Dorsolateral prefrontal cortex (tissue), 122 donors: ENCODE measurements at places on chromosomes 1 and 21.

- no peak for DNase-seq
Observed at GRCh38 chr1:168079761-168080160, 57.0 kb downstream of the GPR161 start.

GRCh38 chr21:41366522-41367151 lies 4.8 kb downstream of the MX2 start:
- DNase-seq = no peak

DNA sequence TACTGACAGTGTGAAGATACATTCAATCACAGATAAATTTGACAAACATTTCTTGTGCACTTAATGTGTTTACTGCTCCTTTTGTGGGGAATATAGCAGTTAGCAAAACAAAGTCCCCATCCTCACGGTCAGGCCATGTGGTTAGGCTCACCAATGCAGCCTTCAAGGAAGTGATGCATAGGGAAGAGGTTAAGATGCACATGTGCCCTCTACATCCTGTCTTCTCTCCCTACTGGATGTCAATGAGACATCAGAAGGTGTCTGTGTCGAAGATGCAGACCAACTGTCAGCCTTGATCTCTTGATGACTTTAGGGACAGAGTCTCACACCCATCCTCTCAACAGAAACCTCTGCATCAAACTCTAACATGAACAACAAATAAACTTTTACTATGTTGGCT lies 78.7 kb downstream of the FH start:
- no peak for DNase-seq

DNA sequence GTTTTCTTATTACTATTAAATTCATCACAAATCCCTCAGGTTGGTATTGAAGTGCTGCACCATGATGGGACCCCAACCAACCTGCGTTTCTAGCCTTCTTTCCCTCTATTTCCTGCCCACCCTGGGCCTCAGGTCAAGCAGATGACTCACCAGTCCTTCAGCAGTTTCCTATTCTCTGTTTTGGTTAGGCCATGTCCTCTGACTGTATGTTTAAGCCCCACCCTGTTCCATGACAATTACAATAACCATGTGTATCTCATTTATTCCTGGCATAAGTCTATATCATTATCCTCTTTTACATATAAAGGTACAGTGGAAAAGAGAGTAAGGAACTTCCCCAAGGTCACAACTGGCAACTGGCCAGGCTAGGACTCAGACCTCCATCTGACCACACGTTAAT lies 5.3 kb upstream of the FAM78B start:
- no peak for DNase-seq

DNA sequence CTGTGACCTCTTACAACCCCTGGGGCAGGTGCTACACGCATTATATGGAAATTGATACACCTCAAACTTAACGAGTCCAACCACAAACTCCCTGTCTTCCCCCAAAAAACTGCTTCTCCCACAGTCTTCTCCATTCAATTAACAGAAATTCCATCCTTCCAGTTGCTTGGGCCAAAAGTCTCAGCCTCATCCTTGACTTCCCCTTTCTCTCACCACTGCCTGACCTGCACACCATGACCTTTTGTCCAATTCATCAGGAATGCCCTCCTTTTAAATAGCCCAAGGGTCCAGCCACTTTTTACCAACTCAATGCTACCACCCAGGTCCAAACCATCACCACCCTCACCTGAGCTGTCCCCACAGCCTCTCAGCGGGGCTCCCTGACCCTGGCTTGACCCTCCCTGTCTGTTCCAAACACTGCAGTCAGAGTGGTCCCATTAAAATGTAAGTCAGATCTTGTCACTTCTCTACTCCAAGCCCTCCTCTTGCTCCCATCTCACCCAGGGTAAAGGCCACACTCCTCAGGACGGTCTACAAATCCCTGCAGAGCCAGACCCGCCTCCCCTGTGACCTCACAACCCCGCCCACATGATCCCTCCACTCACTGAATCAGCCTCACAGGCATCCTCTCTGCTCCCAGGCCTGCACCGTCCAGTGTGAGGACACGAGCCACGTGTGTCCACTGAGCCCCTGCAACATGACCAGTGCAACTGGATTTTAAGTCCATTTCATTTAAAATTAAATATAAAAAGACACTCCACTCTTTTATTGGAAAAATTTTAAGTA lies 18.5 kb downstream of the KCNN3 start:
- DNase-seq = no peak

DNA sequence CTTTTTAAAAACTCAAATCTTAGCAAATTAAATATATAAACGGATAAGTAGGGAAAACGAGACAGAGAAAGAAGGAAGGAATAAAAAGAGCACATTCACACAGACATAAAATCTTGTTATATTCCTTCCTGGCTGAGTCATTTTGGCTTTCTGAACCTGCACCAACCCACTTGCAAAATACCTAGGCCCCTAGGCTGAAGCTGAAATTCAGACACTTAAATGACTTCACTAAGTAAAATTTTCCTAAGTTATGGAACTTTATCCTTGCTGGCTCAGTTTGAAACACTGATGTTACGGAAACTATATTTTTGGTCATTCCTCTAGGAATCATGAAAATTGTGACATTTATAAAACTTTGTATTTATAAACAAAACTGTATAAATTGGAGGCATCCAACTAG lies 462.8 kb upstream of the NFIA start:
- DNase-seq = no peak

DNA sequence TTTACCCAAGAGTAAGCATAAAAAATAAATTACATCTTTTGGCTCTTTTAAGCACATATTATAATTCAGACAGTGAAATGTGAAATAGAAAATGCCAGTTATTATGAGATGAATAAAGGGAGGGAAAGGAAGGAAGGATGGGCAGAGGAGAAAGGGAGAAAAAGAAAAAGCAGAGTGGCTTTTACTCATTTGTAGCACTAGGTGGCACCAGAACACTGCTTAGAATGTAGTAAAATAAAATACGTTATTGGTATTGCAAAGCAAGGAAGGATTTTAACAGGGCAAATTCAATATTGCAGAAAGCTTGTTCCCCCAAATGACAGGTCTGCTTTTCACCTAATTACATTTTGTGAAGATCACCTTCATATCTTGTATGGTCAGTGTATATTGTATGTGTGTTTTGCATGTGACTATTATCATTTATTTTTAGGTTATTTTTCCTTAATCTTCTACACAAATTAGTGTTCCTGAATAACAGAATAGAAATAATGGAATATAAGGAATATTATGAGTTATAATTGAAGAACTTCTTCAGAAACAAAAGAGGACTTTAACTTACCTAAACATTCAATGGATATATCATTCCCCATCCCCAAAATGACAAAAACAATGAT lies 9.1 kb upstream of the PCNX2 start:
- no peak for DNase-seq

DNA sequence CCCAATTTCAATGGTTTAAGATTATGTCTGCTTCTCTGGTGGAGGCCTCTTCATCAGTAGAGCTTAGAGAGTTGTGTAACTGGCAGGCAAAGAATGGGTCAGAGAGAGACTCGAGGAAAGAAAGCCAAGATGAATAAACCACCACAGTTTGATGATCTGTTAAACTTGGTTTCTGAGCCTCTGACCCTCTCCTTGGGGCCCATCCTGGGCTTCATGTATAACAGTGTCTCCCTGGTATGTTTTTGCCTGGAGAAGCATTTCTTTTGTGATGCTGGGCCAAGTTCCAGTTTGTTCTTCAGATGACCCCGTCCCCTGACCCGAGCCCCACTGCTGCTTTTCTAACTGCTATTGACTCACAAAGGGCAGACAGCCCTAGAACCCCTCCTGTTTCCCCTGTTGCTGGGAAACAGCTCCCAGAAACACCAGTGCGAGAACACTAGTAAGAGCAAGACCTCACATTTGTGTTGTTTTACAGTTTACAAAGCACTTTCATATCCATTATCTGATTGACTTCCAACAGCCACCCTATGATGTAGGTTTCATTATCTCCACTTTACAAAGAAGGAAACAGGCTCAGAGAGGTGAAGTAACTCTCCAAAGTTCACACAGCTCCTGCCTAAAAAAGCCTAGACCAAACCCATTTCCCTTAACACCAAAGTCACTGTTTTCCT lies 9.0 kb downstream of the CD2 start:
- DNase-seq = no peak

DNA sequence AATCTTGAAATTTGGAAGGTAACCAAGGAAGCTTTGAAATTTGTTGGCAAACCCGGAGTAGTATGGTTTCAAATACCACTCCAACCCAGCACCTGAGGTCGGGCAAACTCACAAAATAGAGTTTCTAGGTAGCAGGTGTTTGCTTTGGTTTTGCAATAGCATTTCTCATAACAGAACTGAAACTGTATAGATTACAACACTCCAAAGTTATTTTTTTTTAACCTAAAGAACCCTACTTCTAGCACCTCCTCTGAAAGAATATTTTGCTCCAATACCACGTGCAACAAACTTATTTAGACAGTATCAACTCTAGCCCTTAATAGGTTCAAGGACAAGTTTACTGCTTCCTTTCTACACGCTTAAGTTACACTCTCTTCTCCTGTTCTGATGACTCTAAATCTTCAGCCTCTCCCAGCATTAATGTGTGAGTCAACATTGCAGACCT lies 178.5 kb upstream of the FMN2 start:
- DNase-seq = no peak

- no peak for DNase-seq
Observed at GRCh38 chr21:16312321-16312720, 582.5 kb downstream of the USP25 start.

DNA sequence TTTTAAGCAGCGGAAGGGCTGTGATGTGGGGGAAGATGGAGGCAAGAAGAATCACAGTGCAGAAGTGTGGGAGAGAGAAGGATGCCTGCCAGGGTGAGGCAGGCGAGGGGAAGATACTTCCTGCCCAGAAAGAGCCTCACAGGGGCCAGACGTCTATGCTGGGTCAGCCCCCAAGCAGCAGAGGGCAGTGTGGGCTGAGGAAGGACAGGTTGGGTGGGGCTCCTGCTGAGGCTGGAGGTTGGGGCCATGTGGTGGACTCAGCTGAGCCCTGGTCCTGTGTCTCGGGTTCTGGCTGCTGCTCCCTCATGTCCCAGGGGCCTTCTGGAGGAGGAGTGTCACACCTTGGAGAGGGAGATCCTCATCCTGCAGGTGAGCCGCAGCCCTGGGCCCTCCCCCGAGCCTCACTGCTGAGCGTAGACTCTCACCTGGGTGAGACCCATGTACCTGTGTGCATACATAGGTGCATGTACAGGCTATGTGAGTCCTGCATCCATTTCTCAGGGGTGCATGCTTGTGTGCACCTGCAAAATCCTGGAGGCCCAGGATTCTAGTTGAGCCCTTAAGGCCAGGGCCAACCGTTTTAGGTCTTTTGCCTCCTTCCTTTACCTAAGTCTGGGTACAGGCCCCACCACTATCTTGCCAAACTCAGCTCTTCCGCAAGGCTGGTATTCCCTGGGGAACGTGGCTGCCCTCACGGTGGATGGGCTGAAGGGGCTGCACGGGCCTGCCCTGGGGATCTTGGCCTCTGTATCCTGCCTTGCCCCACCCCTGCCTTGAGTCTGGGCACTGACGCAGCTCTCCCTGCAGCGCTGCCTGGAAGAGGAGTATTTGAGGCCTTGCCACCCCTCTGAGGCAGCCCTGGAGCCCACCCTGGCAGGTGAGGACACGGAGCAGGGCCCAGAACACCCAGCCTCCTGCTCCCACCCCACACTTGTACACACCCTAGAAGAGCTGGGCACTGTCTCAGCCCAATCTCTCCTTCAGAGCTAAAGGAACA lies 3.7 kb downstream of the CCDC24 start:
- no peak for DNase-seq

GRCh38 chr1:190679983-190680382 lies 202.3 kb upstream of the BRINP3 start:
- DNase-seq = no peak

- DNase-seq = no peak
Observed at GRCh38 chr1:173064011-173064410, 13.3 kb upstream of the TNFSF18 start.

DNA sequence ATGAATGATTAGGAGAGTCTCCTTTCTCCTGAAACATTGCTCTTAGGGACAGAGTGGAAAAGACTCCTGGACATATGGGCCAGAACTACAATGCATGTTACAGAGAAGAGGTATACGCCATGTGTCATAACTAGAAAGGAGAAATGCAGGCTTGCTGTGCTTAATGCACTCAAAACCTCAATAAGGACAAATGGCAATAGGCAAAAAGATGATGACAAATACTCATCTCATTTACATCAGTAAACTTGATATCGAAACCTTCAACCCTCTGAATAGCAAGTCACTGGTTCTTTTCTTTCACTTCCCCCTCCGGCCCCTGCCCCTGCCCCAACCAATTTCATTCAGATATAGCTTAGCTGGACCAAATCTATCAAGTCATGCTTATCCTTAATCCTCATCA lies 1.9 kb upstream of the GPR88 start:
- DNase-seq = no peak

GRCh38 chr21:21159253-21159899 lies 161.2 kb downstream of the NCAM2 start:
- DNase-seq = no peak

GRCh38 chr1:212670882-212671281 lies 28.8 kb downstream of the BATF3 start:
- DNase-seq = no peak

- no peak for DNase-seq
Observed at GRCh38 chr1:163049296-163049695, 19.9 kb upstream of the RGS4 start.

DNA sequence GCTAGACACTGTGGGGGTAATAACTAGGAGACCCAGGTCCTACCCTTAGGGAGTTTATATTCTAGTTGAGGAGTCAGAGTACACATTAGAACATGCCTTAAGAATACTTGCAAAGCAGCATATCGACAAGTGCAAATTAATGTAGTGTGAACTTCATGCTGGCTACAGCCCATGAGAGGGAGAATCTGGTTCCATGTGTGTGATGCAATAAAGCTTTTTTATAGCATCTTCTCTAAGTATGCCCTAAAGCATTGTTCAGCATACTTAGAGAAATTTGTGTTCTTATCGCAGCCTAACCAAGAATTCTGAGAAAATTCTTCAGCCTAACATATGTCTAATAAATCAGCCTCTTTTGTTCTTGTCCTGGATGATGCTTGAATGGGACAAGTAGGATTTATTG lies 95.5 kb downstream of the SDCCAG8 start:
- DNase-seq = no peak

DNA sequence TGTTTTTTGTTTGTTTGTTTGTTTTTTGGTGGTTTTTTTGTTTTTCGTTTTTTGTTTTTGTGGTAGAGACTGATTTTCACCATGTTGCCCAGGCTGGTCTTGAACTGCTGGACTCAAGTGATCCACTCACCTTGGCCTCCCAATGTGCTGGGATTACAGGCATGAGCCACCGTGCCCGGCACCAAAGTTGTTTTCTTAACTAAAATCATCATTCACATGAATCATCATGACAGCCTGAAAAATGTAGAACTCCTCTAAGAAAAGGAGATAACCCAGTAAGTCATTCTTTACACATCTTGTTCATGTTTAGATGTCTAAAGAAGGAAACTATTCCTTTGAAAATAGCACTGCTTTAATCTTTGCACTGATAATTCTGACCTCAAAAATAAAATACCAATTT lies 37.5 kb downstream of the DISP1 start:
- DNase-seq = no peak

- no peak for DNase-seq
Observed at GRCh38 chr21:37862536-37862935, 53.7 kb downstream of the KCNJ6 start.

- DNase-seq = no peak
Observed at GRCh38 chr1:18233176-18233864, 125.7 kb downstream of the IGSF21 start.

GRCh38 chr1:70891051-70891843 lies 156.4 kb downstream of the PTGER3 start:
- DNase-seq = no peak

GRCh38 chr1:60279798-60280197 lies 206.2 kb upstream of the C1orf87 start:
- DNase-seq = no peak

- no peak for DNase-seq
Observed at GRCh38 chr1:84972377-84972987, 24.4 kb downstream of the MCOLN2 start.
